Stimulated activated CD4-positive, alpha-beta T cell treated with anti-CD3 and anti-CD28 coated beads, TNF-alpha, amount 100 ng/mL, for 1 hour (primary cell): ENCODE measurements at places on chromosomes 5 and 9.

DNA sequence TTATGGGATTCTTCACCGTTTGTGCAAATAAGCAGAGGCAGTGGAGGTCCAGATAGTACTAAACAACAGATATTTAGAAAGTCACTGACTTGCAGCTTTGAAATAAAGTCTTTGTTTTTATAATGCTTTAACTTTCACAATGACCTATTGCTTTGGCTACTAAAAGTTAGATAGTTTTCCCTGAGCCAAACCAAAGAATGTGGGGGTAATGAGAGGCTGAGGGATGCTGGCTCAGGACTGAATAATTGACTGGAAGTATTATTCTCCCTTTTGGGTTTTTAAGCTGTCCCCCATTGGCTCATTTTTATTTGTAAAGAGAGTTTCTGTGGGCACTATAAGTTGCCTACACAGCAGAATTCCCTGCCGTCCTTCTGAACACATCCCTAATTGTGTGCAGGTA lies 99.2 kb upstream of the ACTBL2 start:
- no peak for DNase-seq

- DNase-seq = no peak
Observed at GRCh38 chr5:89917112-89917511, 492.4 kb downstream of the CETN3 start.

GRCh38 chr5:150783422-150783928 lies 4.9 kb downstream of the SMIM3 start:
- DNase-seq = peak; percentile 33

DNA sequence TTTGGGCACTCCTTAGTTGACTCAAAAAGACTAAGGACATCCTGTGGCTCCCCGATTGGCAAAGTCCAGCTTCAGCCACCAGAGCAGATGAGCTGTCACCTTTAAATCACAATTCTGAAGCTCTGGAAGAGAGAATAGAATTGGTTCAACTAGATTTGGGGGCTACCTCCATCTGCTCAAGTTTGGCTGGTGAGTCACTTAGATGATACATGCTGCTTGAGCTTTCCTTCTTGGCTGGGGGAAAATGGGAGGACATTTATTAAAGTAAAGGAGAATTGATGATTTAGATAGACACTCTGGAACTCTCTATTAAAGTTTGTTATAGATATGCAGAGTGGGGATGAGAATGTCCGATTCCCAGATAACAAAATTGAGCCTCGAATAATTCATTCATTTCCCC lies 30.0 kb upstream of the GRIA1 start:
- DNase-seq = no peak

- DNase-seq = no peak
Observed at GRCh38 chr5:110865400-110866094, 126.7 kb downstream of the SLC25A46 start.

DNA sequence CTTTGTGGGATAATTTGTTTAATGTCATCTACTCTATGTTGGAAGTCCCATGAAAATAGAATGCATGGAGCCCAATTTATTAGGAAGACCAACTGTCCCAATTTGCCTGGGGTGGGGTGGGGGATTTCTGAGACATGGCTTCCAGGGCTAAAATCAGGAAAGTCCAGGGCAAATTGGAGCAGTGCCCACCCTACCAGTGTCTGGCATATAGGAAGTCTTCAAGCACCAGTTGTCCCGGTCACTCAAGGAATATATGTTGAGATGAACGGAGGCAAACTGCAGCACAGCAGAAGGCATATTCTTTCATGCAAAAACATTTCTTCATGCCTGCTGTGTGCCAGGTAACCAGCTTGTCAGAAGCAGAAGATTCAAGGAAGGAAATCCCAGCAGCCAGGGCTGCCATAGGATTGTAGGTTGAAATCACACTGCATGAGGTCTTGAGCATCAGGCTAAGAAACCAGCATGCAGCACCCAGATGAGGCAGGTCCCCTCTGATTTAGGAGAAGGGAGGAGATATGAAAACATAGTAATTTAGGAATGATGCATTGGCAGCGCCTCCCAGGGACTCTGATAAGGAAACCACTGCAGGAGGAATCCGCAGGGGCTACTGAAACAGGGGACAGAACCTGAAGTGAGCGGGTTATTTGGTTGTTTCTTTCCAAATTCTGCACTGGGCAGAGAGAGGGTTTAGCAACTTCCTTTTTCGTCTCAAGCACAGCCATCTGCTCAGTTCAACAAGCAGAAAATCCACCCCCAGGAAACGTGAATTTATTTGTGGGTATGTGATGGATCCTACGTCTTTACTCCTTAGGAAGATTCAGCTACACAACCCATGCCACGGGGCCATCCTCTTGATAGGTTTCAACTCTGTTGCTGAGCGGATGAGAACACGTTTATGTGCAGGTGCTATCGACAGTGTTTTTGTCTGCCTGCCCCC lies 112.6 kb upstream of the CPEB4 start:
- no peak for DNase-seq
